ENCODE measurements at places on chromosomes 16 and 17.

DNA sequence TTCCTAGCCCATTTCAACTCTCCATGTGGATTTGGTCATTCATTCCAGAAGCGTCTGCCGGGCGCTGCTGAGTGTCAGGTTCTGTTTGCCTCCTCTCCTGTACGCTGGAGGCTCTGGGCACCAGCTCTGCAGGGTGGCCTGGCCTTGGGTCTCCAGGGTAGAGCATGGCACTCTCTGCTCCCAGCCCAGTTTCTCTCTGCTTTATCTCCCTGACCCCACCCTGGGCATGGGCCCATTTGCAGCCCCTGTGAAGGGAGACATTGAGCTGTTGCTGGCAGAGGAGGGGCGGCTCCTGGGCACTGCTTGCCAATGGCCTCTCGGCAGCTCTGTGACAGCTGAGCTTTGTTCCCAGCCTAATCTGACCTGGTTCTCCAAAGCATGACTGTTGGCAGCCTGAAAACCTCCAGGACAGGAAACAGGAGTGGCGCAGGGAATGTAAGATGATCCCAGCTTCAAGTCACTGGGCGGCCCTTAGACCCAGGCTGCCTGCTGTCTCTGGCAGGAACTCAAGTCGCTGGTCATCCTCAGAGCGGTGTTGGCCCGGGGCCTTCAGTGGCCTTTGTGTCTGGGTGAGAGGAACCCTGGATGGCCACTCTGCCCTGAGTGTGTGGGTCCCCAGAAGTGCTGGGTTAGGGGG lies 146.8 kb downstream of the SEC14L1 start:
- DNase-seq = no peak

DNA sequence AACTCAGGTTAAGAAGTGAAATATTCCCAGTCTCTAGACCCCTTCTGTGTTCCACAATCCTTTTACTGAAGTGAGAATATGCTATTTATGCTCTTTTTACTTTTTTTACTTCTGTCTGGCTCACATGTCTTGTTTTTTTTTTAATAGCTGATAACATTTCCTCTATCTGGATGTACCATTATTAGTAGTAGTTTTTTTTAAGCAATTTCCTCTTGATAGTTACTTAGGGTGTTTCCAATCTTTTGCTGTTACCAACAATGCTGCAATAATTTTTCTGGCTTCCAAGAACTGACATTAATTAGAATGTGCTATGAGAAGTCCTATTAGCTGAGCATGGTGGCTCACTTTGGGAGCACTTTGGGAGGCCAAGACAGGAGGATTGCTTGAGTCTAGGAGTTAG lies 32.0 kb downstream of the KSR1 start:
- DNase-seq = no peak

GRCh38 chr16:22098405-22099255 lies 6.3 kb downstream of the VWA3A start:
- DNase-seq = no peak

- DNase-seq = no peak
Measured at GRCh38 chr16:87463722-87464690, 28.8 kb downstream of the ZCCHC14 start.

DNA sequence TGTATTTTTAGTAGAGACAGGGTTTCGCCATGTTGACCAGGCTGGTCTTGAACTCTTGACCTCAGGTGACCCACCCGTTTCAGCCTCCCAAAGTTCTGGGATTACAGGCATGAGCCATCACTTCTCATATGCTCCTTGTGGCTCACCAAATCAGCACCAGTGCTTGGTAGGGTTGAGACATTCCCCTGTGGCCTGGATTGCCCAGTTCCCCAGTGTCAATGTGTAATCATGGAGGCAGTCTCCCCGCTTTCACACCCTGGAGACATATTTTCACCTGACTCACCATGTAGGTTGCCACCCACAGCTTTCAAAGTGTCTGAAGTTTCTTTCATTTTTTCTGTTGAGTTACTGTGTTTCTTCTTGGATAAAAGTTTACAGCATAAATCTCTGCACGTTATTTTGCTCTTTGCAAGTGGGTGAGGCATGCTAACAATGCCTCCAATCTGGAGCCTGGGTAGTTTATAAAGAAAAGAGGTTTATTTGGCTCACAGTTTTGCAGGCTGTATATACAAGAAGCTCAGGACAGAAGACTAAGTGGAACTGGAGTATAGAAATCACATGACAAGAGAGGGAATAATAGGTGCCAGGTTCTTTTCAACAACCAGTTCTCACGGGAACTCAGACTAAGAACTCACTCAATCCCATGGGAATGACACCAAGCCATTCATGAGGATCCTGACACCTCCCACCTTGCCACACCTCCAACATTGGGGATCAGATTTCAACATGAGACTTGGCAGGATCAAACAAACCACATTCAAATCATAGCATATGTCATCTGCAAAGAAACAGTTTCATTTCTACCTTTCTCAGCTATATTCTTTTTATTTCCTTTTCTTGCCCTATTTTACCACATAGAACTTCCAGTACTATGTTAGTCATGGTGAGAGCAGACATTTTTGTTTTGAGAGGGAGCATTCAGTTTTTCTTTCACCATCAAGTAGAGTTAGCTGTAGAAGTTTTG lies 113.2 kb downstream of the PHKB start:
- no peak for DNase-seq

DNA sequence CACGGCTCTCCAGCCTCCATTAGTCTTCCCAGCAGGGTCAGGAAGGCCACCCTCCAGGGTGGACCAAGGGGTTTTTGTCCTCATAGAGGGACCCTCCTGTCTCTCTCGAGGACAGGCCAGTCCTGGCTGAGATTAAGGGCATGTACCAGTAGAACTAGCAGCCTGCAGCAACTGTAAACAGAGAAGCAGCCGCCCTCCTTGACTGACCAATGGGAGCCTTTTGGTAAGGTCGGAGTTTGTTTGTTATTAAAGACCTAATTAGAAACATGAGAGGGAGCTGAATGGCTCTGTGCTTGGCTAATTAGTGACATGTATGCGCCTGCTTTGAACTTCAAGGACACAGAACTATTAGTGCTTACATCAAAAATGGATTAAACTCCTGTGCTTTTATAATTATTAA lies 80.0 kb downstream of the CCDC182 start:
- DNase-seq = peak; percentile 86

GRCh38 chr16:75236232-75236631 lies 15.2 kb downstream of the BCAR1 start:
- no peak for DNase-seq

- no peak for DNase-seq
Measured at GRCh38 chr17:64135000-64135399, 5.1 kb upstream of the ERN1 start.

DNA sequence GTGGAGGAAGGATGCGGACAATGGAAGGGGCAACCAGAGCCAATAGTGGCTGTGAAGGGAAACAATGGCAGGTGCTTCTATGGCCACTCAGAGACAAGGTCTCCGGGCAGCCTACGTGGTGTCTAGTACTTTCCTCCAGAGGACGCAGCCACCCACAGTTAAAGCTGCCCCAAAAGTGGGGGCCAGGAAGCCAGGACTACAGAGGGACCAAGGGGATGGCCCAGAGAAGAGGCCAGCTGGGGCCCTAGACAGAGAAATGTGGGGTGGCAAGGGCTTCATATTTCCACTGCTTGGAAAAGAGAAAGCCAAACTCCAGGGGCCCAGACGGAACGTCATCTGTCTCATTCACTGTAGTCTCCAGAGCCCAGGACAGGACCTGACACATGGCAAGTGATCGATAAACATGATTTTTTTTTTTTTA lies 837 bp upstream of the PER1 start:
- DNase-seq = no peak

DNA sequence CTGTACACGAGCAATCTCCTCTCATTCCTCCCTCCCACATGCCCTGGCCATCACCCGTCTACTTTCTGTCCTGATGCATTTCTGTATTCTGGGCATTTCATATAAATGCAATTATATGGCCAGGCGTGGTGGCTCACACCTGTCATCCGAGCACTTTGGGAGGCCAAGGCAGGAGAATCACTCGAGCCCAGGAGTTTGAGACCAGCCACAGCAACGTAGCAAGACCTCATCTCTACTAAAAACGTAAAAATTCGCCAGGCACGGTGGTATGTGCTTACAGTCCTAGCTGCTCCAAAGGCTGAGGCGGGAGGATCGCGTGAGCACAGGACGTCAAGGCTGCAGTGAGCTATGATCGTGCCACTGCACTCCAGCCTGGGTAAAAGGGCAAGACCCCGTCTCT lies 4.8 kb downstream of the MEAK7 start:
- DNase-seq = no peak

DNA sequence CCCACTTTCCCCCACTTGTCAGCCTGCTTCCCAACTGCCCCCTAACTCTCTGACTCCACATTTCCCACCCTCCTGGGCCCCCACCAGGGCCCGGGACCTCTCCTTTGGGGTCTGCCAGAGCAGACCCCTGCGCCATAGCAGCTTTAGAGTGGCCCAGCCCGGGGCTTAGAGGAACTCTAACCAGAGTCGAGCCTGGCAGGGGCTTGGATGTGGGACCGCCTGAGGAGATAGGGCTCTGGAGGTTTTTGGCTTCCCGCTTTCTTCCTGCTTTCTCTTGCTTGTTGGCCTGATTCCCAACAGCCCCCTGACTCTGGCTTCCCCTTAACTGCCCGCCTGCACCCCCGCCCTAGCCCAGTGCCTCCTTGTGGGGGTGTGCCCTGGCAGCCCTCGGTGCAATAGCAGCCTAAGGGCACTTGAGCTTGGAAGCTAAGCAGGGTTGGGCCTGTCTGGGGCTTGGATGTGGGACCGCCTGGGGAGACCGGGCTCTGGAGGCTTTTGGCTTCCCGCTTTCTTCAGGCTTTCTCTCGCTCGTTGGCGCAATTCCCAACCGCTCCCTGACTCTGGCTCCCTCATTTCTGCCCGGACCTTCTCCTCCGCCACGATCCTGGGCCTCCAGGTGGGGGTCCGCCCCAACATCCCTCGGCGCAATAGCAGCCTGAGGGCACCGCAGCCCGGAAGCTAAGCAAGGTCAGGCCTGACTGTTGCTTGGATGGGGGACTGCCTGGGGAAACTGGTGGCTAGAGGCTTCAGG lies 2292.0 kb downstream of the TP53TG3F start:
- DNase-seq = no peak

DNA sequence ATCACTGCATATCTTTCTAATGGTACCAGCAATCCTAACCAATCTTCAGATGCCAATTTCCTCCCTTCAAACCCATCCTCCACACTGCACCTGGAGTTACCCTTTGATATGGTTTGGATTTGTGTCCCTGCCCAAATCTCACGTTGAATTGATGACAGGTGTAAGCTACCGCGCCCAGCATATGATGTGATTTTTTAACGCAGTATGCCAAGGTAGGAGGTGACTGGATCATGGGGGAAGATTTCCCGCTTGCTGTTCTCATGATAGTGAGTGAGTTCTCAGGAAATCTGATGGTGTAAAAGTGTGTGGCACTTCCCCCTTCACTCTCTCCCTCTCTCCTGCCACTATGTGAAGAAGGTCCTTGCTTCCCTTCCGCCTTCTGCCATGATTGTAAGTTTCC lies 57.0 kb downstream of the TOX3 start:
- DNase-seq = no peak

GRCh38 chr16:75293772-75294171 lies 42.3 kb upstream of the BCAR1 start:
- no peak for DNase-seq

DNA sequence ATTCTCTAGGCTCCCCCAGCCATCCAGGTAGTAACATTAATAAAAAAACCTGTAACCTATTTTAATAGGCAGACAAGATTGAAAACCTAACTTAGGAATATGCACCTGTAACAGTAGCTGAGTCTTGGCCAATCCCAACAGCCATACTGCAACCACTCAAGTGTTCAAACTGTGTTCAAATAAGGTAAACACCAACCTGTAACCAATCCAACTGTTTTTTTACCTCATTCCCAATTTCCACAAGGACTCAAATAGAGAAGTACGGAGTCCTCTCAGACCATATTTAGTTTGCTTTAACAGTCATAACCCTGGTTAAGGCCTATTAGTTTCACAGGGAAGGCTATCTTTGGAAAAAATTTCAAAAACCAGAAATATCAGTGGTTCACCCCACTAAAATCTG lies 40.4 kb upstream of the NOS2 start:
- DNase-seq = no peak

Data from NCI-H1436 treated with DMSO at 0.1 percent for 48 hours (cell line).